Stimulated activated CD8-positive, alpha-beta memory T cell treated with anti-CD3 and anti-CD28 coated beads, Interleukin-15, amount 100 ng/mL, for 1 hour (primary cell): ENCODE measurements at places on chromosomes 5 and 9.

DNA sequence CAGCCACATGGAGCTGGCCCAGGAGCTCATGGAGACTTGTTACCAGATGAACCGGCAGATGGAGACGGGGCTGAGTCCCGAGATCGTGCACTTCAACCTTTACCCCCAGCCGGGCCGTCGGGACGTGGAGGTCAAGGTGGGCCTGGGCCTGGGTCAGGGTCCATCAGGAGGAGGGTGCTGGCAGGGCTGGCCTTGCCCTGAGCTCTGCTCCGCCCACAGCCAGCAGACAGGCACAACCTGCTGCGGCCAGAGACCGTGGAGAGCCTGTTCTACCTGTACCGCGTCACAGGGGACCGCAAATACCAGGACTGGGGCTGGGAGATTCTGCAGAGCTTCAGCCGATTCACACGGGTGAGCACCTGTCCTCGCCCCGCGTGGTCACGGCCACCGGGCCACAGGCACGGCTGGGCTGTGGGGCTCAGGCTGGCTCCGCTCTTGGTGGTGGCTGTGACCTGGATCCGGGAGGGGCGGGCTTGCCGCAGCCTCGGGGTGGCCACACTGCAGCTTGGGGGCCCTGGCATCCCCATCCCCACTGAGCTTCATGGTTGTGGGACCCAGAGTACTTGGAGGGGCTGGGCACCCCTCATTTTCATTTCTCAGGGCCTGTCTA lies 7.1 kb downstream of the DPP7 start:
- DNase-seq = no peak

- DNase-seq = no peak
These were observed 24.6 kb downstream of the SPARC start for GRCh38 chr5:151661968-151662732.

GRCh38 chr9:69499407-69499806 lies 172.8 kb downstream of the APBA1 start:
- DNase-seq = no peak

- DNase-seq = no peak
These were observed 41.4 kb downstream of the AGTPBP1 start for GRCh38 chr9:85700330-85700729.

DNA sequence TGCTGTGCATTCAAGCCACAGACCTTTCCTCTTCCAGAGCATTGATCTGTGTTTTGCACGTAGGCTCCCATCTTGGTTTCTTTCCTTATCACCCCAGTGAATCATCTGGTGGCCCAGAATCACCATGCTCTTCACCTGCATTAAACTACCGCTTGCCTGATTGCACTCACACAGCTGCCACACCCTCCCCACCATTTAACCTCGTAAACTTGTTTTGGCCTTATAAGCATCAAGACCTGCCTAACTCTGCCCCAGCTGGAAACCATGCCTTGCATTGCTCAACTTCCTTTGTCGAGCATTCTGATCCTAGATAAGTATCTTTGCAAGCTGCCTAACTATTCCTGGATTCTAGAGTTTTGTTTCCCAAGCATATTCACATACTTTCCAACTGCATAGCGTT lies 369.6 kb upstream of the SEMA6A start:
- no peak for DNase-seq

GRCh38 chr9:11779971-11780370 lies 913.2 kb upstream of the TYRP1 start:
- DNase-seq = no peak

DNA sequence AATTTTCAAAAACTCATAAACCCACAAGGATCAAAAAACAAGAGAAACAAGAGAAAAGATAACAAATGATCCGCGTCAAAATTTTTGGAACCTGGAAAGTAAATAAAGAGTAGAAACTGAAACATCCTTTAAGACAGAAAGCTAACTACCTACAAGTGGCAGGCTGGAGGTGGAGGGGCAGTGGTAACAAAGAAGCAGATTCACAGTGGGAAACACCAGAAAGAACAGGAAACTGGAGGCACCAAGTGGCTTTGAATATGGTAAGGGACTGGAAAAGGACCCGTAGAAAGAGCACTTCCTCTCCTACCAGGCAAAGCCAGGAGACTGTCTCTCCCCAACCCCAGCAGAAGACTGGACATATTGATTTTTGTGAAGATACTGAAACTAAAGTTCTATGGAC lies 100.6 kb upstream of the TARS1 start:
- DNase-seq = no peak

DNA sequence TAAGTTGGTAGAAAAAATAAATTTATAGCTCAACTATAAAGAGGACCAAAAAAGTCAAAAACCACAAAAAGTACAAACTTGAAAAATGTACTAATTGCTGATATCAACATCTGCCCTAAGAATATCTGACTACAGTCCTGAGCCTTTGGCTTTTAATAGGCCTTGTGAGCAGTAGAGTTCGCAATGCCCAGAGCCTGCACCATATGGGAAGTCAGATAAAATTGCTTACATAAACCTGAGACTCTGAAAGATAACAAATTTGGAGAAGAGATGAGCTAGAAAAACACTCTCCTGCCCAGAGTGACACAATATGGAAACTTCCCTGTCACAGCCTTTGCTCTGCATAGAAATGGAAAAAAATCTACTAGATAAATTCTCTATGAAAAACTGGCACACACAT lies 368.0 kb upstream of the GRIN3A start:
- DNase-seq = no peak

- DNase-seq = no peak
These were observed 64.1 kb downstream of the PDE4D start for GRCh38 chr5:59829386-59829785.

DNA sequence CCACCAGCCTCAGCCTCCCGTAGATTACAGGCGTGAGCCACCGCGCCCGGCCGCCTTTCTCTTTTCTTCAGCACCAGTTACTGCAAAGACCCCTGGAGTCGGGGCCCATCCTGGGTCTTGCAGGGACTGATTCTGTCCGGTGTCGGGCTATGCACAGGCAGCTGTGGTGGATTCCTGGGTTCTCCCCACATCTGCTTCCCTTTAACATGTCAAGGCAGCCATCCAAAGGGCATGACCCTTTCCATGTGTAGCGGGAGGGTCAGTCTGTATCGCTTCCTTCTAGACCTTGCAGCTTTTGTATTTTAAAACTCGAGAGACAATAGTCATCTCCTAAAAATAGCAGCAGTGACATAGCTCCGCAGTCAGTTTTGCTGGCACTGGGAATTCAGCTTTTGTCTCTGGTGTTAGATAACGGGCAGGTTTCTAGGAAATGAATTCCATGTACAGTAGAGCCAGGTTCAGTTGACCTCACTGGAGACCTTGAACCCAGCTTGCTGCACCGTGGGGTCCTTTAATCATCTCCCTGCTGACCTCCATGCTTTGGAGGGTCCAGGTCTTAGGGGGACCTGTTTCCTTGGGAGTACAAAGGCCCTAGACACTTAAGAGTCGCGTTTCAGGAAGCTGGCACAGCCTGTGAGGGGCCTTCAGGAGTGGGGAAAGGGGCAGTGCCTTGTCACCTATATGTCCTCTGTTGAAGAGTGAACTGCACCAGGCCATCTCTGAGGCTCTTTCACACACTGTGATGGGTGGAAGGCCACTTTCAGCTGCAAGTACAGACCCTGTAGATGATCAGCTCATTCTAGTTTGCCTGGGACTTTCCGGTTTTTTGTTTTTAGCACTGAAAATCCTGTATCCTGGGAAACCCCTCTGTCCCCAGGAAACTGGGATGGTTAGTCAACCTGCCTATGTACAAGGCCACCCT lies 13.8 kb downstream of the ANKRD33B start:
- no peak for DNase-seq

- DNase-seq = no peak
These were observed 18.5 kb downstream of the TNPO1 start for GRCh38 chr5:72834924-72835323.

- DNase-seq = no peak
These were observed 251.1 kb downstream of the PDZD2 start for GRCh38 chr5:31890046-31890445.

GRCh38 chr5:89282554-89283510 lies 399.8 kb upstream of the MEF2C start:
- no peak for DNase-seq

DNA sequence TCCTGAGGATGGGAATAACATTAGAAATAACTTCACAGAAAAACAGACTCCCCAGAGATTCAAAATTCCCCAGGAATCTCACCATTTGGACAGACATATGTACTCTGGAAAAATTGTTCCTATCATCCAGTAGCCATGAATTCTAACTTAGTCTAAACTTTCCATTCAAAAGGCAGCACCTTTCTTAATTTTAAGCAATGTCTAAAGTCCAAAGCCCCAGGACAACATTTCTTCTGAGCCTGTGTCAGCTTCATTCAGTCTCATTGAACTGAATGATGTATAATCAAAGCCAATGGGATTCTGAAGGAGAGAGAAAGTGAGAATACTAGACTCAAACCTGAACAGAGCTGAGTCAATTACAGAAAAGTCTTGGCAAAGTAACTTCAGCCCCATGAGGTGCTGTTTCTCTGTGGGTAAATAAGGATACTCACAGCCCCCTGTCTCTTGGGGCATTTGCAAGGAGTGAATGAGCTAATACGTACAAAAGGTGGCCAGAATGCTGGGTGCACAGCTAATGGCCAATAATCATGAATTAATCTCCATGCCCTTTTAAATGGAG lies 140.6 kb downstream of the SEMA5A start:
- no peak for DNase-seq

DNA sequence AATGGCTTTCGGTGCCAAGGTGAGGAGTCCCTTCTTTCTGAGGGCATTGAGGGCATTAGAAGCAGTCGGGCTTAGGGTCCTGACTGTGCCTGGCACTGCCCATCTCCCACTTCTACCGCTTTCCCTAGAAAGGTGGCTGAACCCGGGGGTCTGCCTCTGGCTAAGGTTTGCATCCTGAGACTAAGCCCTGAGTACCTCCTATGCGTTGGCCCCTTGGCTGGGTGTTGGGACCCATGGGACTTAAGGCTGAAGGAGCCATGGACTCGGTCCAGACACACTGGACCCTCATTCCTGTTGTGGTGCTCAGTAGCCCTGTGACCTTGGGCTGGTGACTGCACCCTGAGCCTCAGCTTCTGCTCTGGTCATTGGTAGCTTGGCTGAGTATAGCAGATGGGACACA lies 23.9 kb downstream of the DAB2IP start:
- no peak for DNase-seq

DNA sequence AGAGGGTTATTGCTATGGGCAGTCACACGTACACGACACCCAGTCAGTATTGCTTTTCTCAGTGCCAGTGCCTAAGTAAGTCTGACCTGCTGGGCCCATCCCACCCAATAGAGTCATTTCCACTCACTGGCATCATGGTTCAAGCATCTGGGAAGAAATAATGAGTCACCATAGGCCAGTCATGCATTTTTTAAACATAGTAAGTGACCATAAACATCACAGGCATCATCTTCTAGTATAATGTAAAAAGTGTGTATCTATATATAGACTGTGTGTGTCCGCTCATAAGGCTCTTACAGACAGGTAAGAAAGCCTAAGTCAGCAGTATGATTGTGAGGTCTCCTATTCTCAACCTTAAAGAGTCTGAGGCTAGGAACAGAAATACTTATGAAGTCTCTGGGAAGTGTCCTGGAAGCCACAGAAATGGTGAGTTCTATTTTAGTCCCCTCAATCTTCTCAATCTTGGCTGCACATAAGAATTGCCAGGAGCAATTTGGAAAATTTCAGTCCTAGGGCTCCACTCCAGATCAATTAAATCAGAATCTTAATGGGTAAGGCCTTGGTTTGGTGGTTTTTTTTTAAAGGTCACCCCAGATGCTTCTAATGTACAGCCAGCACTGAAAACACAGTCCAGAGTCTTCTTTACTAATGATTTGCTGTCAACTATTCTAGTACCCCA lies 65.2 kb downstream of the ZNF366 start:
- no peak for DNase-seq

- DNase-seq = no peak
These were observed 86.5 kb downstream of the BNC2 start for GRCh38 chr9:16784002-16784401.

DNA sequence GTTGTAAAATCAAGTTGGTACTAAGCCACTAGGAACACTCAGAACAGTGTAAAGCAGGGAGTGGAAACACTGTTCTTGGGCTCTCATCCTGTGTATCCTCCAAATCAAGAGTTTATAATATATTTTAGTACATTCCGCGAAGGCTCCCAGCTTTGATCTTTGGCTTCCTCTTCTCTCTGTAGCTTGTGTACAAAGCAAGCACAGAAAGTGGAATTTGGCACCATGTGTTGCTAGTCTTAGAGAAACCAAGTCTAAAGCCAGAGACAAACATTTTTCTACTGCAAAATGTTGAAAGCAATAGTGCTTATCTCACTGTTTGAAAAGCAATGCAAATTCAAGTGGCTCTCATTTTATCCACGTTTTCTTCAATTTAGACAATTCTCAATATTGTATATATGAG lies 1893.3 kb upstream of the WWC1 start:
- no peak for DNase-seq
